ENCODE measurements at places on chromosomes 5 and 9.

DNA sequence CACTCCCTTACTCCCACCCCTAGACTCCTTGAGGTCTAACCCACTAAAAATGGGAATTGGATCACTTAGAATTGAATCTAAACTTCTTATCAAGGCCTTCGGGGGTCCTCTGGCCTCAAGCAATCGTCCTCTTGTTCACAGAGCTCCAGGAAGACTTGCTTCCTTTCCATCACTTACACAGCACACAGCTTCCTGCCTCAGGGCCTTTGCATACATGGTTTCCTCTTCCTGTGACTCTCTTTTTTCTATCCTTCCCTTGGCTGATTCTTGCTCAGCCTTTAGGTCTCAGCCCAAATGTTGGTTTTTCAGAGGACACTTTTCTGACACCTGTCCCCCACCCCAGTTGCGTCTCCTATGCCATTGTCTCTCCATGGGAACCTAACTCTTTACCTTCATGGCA lies 50.0 kb upstream of the ALDH1B1 start:
- DNase-seq, result no peak

DNA sequence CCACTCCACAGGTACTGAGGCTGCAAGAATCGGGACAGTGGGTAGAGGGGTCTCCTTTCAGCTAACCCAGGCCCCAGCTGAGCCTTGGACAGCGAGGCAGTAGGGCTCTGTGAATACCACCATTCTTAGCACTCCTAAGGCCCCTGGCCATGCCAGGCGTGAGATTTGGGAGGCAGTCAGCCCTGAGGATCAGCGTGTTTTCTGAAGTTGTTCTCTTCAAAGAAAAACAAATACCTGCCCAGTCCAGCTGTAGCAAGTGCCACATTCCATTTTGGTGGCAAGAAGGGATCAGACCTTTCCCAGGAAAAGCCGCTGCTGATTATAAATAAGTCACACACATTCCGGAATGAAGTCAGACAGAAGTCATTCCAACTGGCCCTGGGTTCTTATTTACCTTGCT lies 47.8 kb downstream of the RALGPS1 start:
- no peak for DNase-seq

- DNase-seq, result peak; percentile 80
Observed at GRCh38 chr9:126363847-126364671, 37.4 kb downstream of the MVB12B start.

- DNase-seq, result peak; percentile 57
Observed at GRCh38 chr5:139272471-139273321, 20.8 kb upstream of the MATR3 start.

DNA sequence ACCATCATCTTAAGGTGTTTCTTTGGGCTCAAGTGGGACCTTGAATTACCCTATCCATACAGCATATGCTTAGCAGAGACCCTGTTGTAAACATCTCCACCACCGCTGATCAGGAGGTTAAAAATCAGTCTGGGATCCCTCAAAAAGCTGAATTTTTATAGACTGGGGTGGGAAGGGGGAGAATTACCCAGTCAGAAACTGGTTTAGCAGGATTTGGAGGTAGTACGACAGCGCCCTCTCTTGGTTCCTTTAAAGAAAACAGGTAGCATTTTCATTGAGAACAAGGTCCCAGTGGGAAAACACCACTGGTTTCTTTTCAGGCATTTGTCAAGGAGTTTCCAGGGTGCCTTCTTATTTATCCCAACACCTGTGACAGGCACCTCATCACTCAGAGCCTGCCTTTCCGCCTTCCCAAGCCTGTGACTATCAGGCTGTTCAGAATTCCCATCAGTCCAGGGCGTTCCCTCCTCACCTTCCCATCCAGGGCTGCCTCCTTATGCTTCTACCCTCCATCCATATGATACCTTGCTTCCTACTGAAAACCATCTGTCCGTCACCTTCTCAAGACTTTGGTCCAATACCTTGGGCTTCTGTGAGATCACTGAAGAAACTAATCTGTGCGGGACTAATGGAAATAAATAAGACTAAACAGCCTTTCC lies 203.8 kb upstream of the RAI14 start:
- peak; percentile 11 for DNase-seq

GRCh38 chr9:110750272-110750671 lies 81.7 kb downstream of the MUSK start:
- DNase-seq, result no peak

GRCh38 chr9:114434878-114435311 lies 47.1 kb upstream of the AKNA start:
- peak; percentile 45 for DNase-seq

GRCh38 chr5:36682499-36682898 lies 76.1 kb downstream of the SLC1A3 start:
- no peak for DNase-seq
